Stimulated activated CD8-positive, alpha-beta memory T cell treated with anti-CD3 and anti-CD28 coated beads, Interleukin-2, amount 100 ng/mL, for 1 hour (primary cell): ENCODE measurements at places on chromosomes 2 and 18.

DNA sequence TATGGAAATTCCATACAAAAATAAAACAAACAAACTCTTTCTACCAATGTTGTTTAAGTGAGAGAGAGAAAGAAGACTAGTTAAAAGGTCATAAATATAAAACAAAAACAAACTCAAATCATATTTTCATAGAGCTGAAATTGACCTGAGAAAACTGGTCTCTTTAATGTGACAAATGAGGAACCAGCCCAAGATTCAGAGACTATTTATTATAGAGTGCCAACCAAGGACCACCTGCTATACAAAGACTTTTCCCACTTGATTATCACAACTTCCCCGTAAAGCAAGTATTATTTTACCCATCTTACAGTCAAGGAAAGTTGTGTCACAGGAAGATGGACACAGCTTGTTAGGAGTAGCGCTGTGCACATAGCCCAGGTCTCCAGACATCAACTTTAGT is 13.3 kb downstream of the ANKRD44 start:
- DNase-seq = no peak

GRCh38 chr2:109346601-109347228 is 217.7 kb downstream of the SH3RF3 start:
- DNase-seq = no peak

GRCh38 chr18:44374966-44375365 is 305.7 kb upstream of the SETBP1 start:
- DNase-seq = no peak

DNA sequence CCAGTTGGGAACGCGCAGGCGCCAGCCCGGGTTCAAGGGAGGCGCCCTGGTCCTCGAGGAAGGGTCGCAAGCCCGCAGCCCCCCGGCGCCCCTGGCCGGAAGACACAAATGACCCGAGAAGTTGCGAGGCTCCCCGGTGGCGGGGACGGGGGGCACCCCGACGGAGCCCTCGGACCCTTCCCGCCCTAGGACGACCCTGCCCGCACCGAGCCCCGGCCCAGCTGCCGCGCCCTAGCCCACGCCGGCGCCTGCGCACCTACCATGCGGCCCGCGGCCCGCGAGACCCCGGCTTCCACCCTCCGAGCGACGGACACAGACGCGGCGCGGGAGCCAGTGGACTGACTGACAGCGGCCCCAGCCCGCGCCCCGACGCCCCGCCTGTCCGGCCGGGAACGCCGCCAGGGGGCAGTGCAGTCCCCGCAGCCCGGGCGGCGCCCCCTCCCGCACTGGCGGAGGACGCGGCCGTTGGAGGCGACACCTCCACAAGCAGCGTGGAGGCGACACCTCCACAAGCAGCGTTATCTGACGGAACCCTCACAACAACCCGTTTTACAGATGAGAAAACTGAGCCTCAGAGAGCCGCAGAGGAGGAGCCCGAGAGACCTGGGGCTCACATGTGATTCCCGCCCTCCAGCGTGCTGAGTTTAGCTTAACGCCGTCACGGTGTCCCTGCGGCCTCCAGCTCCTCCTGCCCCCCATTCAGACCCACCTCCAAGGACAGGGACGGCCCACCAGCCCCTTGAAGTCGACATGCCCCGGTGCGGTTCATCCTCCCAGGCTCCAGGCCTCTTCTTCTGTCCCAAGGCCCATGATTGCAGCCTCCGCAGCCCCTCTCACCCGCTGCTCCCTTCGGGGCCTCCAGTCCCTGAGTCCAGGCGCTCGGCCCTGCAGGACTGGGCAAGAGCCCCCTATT is at the start of gene NMUR1:
NMUR1 (minus strand) TSS at position 347 of the 913 bp plus-strand sequence; CDS start at position 263, 84 bp downstream.
- DNase-seq = peak; percentile 48

- DNase-seq = no peak
These were observed 8.3 kb downstream of the EHBP1 start for GRCh38 chr2:62713837-62714236.

DNA sequence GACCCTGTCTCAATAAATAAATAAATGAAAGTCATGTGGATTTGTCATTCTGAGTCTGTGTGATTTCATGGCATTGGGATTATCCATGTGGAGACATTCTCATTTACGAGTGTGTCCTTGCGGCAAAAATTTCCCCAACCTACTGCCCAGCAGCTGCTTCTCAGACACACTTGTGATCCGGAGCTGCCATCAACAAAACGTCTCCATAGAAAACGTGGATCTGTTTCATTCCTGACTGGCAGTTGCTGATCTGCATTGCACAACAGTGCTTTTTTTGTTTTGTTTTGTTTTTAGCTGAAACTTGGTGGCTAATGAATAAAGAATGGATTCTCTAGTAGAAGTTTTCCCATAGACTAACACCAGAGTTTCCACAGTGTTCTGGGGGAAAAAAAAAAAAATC is 74.7 kb downstream of the TGIF1 start:
- no peak for DNase-seq

GRCh38 chr2:203772456-203773165 is 66.2 kb downstream of the CD28 start:
- no peak for DNase-seq

GRCh38 chr2:224242561-224242960 is 159.3 kb downstream of the FAM124B start:
- DNase-seq = no peak

GRCh38 chr2:172888714-172889669 is 153.3 kb downstream of the RAPGEF4 start:
- DNase-seq = no peak

DNA sequence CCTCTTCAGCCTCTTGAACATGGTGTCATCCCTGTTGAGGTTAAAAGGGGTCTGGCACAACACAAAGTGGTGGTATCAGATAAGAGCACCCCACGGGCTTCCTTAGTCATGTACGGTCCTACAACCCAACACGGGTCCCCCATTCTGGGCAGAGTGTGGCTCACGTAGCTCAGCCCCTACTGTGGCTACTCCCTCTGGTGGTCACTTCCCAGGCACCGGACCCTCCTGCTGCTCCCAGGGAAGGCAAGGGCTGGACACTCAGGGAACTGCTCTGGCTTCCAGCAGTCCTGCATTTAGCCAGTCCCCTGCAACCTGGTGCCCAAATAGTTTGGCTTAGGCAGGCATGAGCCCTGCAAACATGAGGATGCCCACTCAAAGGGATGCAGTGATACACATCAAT is 58.6 kb downstream of the GALNT14 start:
- no peak for DNase-seq

DNA sequence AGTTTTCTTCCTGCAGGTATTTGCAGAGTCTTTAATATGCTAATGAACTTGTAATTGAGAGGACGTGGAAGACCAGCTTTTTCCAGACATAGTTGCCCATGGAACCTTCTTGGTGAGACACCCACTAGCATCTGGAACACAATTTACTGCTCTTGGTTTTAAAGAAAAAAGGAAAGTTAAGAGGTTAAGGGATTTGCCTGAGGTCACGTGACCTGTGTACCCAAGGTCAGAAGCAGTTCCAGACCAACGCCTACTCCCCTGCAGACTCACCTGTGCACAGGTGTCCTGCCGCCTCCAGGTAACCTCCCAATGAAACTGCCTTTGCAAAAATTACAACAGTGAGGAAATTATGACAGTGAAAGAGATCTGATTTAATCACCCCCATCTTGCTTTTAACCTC is 172.7 kb downstream of the ANAPC1 start:
- no peak for DNase-seq

- DNase-seq = no peak
These were observed 25.7 kb downstream of the NTSR2 start for GRCh38 chr2:11644293-11644692.

GRCh38 chr2:102154946-102155702 is 12.6 kb downstream of the IL1R1 start:
- no peak for DNase-seq

- DNase-seq = no peak
These were observed 150.4 kb upstream of the SLC1A4 start for GRCh38 chr2:64838817-64839216.

- no peak for DNase-seq
These were observed 22.9 kb downstream of the ACVR1 start for GRCh38 chr2:157853211-157853610.

DNA sequence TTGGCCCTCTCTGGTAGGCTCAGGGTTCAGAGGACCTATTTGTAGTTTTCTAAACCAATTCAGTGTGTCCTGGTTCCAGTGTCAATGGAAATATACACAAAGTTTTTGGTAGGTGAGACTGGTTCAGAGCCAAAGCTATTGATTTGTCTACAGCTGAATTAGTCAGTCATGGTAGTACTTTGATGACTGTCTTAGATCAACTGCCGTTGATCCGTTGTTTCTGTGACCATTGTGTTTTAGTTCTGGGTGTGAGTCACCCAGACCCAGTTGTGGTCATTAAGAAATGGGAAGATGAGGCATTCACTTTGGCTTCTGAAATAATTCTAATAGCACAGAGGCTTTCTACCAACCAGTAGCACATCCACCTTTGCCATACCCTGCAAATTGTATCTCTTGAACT is 16.0 kb upstream of the RPE start:
- DNase-seq = no peak

GRCh38 chr2:106638043-106638442 is 150.9 kb downstream of the CD8B2 start:
- no peak for DNase-seq

DNA sequence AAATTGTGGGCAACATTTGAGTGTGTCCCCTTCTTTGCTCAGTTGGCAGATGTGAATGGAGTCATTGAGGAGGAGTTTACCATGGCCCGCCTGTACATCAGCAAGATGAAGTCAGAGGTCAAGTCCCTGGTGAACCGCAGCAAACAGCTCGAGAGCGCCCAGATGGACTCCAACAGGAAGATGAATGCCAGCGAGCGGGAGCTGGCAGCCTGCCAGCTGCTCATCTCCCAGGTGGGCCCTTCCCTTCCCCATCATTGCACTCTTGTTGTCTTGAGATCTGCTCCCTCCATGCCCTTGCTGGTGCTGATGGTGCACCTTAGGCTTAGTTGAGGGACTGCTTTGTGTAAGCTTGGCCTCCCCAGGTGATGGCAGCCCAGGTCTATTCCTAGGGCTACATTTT is 47.5 kb upstream of the LYPD6B start:
- no peak for DNase-seq

DNA sequence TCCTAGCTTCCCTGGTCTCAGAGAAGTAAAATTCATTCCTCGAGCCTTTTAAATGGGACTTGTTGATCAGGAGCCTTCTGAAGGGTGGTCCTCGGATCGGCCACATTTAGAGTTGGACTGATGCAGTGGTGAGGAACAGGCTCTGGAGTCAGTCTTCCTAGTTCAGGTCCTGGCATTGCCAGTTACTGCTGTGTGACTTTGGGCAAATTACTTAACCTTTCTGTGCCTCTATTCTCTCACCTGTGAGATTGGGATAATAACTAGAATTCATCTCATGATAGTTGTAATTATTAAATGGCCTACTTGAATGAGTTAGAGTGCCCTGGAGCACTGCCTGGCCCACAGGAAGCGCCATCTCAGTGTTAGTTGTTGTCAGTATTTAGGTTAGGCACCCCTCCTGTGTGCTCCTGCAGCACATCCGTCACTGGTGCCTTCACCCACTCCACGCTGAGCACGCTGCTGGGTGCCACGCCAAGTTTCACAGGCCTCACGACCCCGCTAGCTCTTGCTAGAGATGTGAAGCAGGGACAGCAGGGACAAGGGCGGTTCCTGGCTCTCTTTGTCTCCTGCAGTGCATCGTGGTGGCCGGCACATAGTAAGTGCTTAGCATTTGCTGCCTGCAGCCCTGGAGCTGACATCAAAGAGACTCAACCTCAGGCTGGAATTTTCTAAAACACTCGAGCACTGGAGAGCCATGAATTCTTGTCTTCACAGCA is 122.9 kb downstream of the FAM210A start:
- DNase-seq = no peak

- DNase-seq = no peak
These were observed 36.0 kb upstream of the CDC42EP3 start for GRCh38 chr2:37707393-37707792.

DNA sequence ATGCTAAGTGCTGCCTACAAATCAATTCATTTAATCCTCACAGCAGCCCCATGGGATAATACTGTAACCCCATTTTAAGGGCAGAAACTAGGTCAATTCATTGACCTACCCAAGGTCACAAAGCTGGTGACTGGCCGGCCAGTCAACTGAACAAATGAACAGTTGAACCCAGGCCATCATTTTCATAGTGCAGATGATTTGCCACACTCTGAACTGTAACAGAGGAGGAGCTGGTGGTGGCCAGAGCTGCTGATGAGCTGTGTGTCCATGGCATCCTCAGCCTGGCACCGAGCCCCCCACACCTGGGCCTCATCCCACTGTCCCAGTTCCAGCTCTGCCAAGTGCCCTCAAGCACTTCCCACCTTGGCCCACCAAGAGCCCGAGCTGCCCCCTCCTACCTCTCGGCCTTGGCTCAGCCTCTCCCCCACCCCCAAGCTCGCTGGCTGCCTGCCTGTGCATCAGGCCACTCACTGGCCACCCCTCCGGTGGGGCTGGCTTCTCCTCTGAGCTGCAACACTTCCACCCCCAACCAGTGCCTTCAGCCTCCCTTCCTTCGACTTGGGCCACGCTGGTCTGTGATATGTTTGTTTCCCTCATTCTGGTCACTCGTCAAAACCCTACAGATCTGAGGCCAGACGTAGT is 58.4 kb downstream of the ATOH8 start:
- no peak for DNase-seq

DNA sequence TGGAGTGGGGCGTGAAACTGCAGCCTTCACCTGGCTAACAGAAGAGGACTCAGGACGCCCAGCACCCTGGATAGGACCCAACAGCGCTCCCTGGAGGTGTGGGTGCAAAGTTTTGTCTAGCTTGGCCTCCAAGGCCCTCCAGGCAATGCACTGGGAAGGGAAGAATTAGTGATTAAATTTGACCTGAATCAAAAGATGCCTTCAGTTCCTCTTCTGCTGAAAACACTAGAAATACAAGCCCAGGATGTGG is 779 bp upstream of the TRIB2 start:
- peak; percentile 64 for DNase-seq

DNA sequence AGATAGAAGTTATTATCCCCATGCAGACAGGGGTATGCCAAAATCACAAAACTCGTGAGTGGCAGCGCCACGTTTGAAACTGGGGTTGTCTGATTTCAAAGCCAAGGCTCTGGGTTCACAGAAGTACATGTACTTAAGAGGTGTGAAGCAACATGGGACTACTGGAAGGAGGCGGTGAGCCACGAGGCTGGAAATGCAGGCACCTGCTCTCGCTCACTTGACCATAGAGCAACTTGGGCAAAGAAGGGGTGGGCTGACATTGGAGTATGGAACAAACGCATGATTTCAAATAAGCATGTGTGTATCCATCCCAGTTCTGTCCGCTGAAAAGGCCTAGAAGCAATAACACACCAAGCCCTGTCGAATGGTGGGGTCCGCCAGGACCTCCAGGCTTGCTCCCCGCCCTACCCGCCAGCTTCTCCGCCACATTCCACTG is 593 bp upstream of the ACTR2 start:
- no peak for DNase-seq
